ENCODE measurements at places on chromosomes 3 and 15.

DNA sequence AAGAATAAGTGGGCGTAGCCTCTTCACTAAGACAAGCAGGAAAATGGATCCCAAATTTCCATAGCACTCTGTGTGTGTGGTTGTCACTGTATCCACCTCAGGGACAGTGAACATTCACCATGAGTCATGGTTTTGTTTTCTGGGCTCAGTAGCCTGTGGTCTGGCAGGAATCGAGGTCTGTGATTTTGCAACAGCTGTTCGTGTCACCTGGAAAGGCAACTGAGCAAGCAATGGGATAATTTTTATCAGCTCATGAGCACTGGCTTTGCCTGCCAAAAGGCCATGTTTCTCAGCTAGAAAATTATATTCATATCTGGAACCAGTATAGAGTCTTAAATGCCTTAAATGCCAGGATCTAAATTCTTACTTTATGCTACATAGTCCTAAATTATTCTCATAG, 60.9 kb downstream of the STRIT1 start:
- peak; percentile 57 for DNase-seq

DNA sequence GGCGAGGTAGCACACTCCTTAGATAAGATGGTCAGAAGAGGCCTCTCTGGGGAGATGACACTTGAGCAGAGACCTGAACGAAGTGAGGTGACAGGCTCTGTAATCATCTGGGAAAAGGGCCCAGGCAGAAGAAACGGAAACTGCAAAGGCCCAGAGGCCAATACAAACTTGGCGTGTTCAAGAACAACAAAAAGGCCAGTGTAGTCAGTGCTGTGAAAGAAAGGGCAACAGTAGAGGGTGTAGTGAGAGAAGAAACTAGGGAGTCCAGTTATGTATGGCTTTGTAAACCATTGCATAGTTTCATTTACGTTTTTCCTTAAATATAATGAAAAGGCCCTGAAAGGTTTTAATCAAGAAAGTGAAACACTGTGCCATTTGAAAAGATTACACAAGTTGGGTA, 31.8 kb downstream of the PLD1 start:
- DNase-seq: no peak

- DNase-seq: no peak
These were observed 42.2 kb upstream of the POU1F1 start for GRCh38 chr3:87318617-87319021.

DNA sequence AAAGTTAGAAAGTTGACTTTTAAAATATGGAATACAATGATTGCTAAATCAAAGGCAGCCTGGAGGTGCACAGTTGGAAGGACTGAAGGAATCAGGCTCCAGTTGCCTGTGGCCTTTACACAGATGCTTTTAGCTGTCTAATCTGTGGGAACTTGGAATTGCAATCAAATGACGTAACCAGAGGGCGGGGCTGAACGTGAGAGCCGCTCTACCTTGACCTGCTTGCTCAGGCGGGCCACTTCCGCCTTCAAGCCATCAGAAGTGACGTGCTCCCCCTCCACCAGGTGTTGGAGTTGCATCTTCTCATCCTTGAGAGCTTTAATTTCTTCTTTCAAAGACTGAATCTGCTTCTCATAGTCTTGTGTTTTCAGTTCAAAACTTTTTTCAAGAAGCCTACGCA, 37.7 kb upstream of the GNB5 start:
- DNase-seq: no peak

GRCh38 chr3:141183606-141184005, 48.0 kb upstream of the PXYLP1 start:
- DNase-seq: no peak

- no peak for DNase-seq
These were observed 21.3 kb downstream of the PRTG start for GRCh38 chr15:55721554-55722185.

DNA sequence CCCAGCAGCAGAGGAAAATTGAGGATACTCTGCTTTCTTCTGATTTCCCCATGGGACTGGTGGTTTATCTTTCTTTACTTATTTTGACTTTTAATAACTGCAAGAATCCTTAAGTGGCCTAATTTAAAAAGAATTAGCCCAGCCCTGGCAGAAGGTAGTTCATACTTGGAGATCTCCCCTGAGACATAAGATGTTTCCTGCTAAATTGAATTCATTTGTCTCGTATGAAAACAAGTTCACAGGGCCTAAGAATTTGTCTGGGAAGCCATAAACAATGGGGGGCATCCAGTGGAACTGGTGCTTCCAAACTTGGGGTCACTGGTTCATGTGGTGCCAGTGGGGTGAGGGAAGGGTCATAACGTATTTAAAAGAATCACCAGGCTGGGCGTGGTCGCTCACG, 283.1 kb upstream of the RASGRP1 start:
- DNase-seq: no peak

- DNase-seq: no peak
These were observed 955 bp downstream of the CDCP1 start for GRCh38 chr3:45145223-45145622.

- no peak for DNase-seq
These were observed 41.0 kb downstream of the GOLGA6A start for GRCh38 chr15:74041311-74041756.

DNA sequence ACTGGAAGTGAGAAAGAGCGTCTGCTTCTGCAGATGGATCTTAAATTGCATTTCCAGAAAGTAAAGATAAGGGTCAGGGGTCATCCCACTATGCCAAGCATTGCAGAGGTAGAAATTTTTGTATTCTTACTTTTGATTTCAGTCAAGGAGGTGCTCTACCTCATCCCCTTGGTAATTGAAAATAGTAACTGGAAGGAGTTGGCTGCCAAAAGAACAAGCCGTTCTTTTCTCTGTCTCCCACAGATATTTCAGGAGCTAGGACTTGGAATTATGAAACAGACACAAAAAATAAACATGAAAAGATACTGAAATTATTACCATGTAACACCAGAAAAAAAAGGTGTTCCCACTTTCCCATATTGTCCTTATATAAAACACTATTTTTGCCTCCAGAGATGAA, 309.9 kb upstream of the UMPS start:
- DNase-seq: no peak

DNA sequence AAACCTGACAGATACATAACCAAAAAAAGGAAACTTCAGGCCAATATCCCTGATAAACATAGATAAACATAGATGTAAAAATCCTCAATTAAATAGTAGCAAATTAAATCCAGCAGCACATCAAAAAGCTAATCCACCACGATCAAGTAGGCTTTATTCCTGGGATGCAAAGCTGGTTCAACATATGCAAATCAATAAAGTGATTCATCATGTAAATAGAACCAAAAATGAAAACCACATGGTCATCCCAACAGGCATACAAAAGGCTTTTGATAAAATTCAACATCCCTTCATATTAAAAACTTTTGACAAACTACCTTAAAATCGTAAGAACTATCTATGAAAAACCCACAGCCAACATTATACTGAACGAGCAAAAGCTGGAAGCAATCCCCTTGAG, 882.2 kb downstream of the NTRK3 start:
- no peak for DNase-seq

DNA sequence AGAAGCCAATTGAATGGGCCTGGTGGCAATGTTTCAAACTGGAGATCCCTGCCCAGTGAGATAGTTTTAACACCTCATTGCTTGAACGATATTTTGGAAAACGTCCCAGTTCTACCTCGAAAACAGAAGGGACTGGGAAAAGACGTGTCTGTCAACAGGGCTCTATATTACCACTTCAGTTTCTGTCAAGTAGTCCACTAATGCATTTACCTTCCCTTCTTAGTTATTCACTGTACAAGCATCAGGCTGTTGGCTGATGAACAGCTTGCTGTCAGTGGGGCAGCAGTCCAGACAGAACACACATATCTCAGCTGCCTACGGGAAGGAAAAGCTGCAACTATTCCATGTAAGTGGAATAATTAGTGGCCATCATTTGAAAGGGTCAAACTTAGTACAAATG, 794.7 kb upstream of the GBE1 start:
- DNase-seq: no peak

GRCh38 chr3:51340013-51340829, 44.9 kb upstream of the MANF start:
- peak; percentile 86 for DNase-seq

GRCh38 chr15:68730976-68731897, 89.5 kb downstream of the ANP32A start:
- DNase-seq: no peak

GRCh38 chr15:59491062-59491461, 53.1 kb downstream of the FAM81A start:
- DNase-seq: no peak

DNA sequence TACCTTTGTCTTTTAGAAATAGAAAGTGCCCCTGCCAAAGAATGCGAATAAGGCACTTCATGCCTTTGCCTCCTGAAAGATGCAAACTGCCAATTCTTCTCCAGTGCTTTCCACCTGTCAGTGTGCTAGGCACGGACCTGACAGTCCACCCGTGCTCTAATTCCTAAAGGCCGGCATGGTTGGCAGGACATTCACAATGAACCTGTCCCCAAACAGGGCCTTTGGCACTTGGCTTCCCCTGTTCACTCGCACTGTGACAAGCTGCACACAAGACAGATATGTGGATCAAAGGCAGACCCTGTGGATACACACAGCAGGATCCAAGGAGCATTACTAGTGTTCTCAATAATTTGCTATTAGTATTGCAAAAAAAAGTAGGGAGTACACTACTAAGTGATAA, 505.7 kb upstream of the AGTR1 start:
- DNase-seq: no peak

- DNase-seq: no peak
These were observed 149.2 kb upstream of the VEPH1 start for GRCh38 chr3:157652366-157652765.

DNA sequence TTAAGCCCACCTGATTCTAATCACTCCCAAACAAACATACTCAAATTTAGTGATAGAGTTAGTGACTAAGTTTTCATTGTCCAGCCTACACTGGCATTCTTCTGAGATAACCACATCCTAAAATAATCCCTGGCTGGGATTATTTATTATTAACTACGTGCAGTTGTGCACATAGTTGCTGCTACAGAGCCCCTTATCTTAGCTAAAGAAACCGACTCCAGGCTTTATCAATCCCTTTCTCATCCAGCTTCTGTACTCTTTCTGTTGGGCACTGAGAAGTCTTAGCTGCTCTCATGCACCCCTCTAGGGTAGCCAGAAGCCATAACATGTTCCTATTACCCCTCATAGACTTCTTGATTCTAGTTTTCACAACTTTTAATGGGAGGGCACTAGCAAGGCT, 208.7 kb downstream of the MBNL1 start:
- no peak for DNase-seq
